Small intestine (tissue), 16 donors: ENCODE measurements at places on chromosomes 16 and 17.

- no peak for DNase-seq
Observed at GRCh38 chr17:17320188-17320910, 17.2 kb downstream of the NT5M start.

DNA sequence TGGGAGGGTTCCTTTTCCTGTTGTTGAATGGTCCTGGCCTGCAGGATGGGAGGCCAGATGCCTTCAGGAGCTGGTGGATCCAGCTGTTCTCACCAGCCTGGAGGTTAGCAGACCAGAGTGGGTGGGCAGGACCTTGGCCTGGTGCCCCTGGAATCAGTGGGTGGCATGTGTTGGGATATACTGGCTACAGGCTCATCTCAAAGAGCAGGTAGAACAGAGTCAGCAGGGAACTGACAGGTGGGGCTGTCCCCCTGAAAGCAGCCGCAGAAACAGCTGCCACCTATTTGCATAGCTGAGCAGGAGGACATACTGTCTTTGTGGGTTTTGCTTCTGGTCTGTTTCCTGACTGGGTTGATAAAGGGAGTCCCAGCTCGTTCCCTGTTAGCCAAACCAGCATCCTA is 144.1 kb downstream of the RAB11FIP4 start:
- DNase-seq: no peak

- peak; percentile 38 for DNase-seq
Observed at GRCh38 chr17:81635431-81635830, 1.5 kb downstream of the NPLOC4 start.

DNA sequence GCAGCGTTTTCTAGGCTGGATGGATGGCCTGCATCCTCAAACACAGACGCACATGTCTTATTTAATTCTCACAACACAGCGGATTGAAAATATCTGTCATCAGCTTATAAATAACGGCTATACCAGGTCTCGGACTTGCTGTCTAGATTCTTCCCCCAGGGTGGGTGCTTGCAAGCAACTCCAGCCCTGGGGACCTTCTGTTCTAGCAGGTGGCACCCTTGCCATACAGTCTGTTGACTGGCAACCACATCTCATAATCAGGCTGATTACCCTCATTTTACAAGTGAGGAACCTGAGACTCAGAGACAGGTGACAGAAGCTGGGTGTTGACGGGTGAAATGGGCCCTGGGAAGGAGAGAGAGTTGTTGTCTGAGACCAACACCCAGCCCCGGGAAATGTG is 16.2 kb upstream of the SEZ6 start:
- no peak for DNase-seq

DNA sequence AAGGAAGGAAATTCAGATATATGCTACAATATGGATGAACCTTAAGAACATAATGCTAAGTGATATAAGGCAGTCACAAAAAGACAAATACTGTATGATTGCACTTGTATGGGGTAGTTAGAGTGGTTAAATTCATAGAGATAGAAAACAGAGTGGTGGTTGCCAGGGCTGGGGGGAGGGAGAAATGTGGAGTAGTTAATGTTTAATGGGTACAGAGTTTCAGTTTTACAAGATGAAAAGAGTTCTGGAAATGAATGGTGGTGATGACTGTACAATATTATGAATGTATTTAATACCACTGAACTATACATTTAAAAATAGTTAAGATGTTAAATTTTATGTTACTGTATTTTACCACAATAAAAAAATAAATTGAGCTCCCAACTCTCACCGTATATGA is 157.9 kb downstream of the TOX3 start:
- DNase-seq: peak; percentile 33

DNA sequence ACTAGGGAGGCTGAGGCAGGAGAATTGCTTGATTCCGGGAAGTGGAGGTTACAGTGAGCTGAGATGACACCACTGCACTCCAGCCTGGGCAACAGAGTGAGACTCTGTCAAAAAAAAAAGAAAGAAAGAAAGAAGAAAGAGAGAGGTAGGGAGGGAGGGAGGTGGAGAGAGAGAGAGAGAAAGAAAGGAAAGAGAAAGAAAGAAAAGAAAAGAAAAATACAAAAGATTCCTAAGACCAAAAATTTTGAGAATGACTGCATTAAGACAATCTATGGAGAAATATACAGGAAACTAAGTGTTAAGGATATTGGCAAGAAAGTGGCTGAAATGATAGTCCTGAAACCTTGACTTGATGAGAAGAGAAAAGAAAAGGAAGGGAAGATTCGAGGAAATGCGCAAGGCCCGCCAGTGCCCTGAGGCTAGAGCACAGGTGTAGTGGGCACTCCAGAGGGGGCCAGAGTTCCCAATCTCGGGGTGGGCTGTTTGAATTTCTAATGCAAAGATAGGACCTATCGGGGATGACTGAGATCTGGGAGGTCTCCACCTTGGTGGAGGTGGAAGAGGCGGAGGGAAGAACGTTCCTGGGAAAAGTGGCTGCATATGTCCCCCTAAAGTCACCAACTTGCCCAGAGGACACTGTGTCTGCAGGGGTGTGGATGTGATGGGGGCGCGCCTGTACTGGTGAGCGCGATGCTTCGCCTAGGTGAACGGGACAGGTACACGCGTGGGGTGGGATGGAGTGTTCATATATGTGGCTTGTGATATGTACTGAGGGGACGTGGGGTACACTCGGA is 654 bp upstream of the SCNN1B start:
- no peak for DNase-seq

DNA sequence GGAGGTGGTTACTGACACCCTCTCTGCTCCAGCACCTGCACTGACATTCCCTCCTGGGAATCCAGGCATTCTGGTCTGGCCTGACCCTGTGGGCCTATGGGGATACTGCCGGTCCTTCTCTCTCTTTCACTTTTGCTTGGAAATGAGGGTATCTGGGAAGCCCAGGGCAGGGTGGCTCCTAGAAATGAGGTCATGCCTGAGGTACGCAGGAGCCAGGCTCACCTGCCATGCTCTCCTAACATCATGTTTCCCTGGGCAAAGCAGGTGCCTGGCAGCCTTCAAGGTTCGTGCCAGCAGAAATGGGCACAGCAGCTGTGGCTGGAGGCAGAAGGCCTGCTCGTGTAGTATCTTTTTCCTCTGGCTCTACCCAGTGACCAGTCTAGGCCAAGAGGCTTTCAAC is 3.3 kb downstream of the ITGA3 start:
- DNase-seq: no peak

GRCh38 chr16:29951625-29952365 is 10.1 kb upstream of the TMEM219 start:
- no peak for DNase-seq

- DNase-seq: no peak
Observed at GRCh38 chr17:13352747-13353415, 248.8 kb downstream of the HS3ST3A1 start.
